ENCODE measurements at places on chromosomes 16 and 17.

GRCh38 chr17:74713171-74713755 lies 540 bp upstream of the CD300LF start:
- DNase-seq, result no peak

DNA sequence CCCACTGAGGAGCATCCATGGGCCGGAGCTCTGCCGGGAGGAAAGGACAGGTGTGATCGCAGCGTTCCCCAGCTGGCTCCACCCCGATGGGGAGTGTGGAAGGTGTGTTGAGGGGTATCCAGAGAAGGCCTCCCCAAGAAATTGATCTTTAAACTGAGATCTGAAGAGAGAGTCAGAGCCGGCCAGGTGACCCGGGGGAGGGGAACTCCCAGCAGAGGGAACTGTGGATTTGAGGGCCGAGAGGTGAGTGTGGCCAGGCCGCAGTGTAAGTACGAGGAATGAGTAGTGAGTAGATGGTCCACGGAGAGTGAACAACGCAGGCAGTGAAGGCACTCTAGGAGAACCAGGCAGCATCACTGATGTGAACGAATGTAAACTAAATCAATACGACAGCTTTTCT lies 80.2 kb downstream of the RPTOR start:
- DNase-seq, result no peak

GRCh38 chr16:69691980-69692911 lies 34.1 kb downstream of the NQO1 start:
- no peak for DNase-seq

- DNase-seq, result peak; percentile 43
Observed at GRCh38 chr16:2912330-2913199, 834 bp downstream of the FLYWCH1 start.

GRCh38 chr16:49781401-49781800 lies 74.5 kb downstream of the ZNF423 start:
- DNase-seq, result no peak

DNA sequence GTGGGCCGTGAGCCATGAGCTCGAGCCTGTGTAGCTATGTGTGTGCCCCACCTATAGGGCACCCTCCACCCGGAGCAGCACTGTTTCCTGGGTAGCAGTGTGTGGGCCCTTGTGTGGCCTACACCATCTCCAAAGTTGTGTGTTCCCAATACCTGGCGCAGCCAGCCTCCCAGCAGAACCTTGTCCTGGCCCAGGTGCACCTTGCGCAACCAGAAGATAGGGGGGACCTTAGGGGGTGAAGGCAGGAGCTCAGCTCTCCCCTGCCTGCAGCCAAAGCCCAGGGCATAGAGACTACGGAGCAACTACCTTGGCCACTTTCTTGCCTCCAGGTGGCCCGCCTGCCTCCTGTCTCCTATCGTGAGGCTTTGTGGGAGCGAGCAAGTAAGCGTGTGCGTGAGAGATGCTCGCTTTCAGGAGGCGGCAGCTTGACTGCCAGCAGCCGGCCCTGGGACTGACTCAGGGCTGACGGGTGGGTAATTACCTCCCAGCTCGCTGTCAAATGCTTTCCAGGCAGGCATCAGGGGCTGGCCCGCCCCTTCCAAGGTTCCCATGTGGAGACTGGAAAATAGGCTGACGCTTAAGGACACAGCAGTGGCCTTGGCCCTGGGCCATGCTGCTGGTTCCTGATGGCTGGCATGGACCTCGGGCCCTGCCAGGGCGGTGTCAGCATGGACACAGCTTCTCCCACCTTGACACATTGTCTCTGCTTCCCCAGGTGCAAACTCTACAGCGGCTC lies 19.0 kb downstream of the TRAF7 start:
- DNase-seq, result no peak

DNA sequence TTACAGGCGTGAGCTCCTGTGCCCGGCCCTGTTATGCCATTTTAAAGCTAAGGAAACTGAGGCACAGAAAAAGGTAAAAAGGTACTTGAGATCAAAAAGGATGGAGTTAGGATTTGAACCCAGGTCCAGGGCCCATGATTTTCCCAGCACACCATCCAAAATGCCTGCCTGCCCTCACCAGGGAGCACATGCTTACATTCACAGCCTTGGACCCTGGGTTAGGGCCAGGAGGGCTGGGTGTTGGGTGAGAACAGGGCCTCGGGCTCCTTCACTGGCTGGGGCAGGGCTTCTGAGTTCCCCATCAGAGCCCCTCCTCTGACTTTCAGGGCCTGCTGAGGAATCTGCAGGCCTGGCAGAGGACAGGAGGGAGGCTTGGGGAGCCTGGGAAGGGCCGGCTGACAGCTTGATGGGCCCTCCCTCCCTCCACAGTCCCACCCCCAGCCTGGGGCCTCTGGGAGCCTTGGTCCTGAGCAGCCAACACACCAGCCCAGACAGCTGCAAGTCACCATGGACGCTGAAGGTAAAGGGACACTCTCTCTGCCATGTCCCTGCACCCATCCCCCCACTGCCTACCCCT lies at the start of gene QPRT:
QPRT (plus strand) TSS at position 490 of the 577 bp plus-strand sequence; CDS start at position 508, 18 bp downstream.
- DNase-seq, result peak; percentile 69

GRCh38 chr16:66933776-66934137 lies 445 bp downstream of the CIAO2B start:
- DNase-seq, result no peak

GRCh38 chr17:8946476-8946875 lies 19.0 kb downstream of the PIK3R5 start:
- DNase-seq, result no peak

GRCh38 chr16:35795361-35796029 lies 2336.1 kb downstream of the TP53TG3F start:
- no peak for DNase-seq

- DNase-seq, result peak; percentile 99
Observed at GRCh38 chr17:65173284-65173793, 36.2 kb downstream of the RGS9 start.

DNA sequence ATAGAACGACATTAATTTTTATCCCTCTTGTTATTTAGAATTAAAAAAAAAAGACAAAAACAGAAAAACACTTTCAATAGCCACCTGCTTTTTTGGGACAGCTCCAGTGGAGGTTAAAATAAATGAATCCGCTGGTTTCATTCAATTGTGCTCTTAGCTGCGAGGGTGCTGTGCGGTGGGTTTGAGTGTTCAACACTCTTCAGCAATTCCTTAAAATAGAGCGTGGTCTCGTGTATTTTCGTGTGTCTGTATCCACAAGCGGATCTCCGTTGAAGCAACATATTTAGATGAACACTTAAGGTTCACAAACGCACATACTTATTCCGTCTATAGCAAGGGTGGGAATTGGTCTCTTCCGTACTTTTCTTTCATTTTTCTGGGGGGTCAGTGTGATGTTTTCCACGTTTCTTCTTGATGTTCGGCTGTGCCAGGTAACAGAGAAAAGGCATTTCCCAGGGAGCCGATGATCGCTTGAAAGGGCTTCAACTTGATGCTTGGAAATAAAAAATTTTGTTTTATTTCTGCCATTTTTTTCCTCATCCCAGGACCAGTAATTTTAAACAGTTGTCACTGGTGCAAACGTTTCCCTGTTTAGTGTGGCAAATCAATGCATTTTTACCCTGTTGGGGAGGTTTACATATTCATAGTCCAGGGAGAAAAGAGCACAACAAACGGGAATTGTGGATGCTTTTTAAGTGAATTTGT lies 297.9 kb downstream of the IRF8 start:
- no peak for DNase-seq

DNA sequence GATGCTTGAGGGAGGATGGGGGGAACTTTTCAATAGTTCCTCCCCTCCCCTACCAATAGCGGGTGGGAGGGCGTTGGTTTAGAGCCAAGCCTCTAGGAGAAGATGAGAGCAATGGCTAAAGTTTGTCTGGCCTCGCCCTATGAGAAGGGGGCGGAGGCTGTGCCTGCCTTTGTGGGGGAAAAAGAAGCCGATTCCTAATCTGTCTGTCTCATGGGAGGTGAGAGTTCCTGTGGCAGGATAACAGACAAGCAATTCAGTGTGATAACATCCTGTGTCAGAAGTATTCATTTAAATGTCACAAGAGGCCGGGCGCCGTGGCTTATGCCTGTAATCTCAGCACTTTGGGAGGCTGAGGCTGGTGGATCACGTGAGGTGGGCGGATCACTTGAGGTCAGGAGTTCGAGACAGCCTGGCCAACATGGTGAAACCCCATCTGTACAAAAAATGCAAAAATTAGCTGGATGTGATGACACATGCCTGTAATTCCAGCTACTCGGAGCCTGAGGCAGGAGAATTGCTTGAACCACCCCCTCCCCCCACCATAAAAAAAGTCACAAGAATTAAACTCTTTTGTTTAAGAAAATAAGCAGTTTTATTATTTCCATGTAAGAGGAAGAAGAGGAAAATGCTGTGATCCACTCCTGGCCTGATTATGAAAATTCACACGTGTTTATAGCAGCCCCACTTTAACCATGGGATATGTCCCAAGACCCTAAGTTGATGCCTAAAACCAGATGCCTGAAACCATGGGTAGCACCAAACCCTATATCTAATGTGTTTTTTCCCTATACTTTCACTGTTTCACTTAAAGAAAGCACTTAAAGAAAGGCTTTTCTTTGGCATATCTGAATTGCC lies 1.7 kb downstream of the SLFN5 start:
- DNase-seq, result peak; percentile 71

DNA sequence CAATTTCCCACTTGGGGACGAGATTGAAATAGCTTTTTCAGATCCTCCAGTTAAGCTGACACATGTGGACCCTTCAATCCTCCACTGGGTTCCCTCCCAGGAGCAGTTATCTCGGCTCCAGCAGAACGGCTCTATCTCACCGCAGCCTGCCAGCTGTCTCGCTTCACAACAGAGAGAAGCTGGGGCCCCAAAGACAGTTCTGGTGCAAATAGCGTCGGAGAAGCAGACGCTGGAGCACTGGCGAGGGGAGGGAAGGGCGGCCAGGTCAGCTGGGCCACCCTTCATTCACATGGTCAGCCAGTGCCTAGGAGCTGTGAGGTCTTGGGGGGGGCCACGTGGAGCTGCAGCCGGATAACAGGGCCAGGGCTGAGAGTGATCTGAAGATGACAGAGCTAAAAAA lies 141.3 kb upstream of the SDK2 start:
- no peak for DNase-seq

DNA sequence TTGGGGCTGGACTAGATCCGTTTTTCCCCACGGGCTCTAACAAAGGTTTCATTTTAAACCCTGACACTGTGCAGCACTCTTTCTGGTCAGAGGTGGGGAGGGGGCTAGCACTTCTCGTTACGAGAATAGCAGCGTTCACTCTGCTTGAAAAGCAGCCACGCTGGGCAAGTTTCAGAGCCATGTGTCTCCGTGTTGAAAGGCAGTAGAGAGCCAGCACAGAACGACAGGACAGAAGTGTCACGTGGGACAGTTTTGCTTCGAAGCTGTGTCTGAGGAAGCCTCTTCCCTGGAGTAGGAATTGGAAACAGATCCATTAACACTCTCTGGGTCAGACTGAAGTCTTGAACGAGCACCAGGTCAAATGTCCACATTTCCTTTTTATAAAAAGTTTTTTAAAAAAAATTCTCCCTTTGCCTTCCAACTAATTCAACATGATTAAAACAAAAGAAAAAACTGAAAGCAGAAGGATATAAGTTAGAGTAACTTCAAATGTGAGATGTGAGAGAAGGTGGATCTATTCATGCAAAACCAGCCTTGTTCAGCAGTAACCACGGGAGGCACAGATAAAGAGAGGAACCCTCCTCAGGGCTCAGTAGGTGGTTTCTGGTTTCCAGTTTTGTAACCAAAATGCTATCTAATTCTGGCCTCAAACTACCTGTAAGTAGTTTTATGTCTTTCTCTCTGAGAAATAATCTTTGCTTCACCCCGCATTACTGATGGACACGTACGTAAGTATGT lies 65.0 kb downstream of the SMG6 start:
- DNase-seq, result no peak

DNA sequence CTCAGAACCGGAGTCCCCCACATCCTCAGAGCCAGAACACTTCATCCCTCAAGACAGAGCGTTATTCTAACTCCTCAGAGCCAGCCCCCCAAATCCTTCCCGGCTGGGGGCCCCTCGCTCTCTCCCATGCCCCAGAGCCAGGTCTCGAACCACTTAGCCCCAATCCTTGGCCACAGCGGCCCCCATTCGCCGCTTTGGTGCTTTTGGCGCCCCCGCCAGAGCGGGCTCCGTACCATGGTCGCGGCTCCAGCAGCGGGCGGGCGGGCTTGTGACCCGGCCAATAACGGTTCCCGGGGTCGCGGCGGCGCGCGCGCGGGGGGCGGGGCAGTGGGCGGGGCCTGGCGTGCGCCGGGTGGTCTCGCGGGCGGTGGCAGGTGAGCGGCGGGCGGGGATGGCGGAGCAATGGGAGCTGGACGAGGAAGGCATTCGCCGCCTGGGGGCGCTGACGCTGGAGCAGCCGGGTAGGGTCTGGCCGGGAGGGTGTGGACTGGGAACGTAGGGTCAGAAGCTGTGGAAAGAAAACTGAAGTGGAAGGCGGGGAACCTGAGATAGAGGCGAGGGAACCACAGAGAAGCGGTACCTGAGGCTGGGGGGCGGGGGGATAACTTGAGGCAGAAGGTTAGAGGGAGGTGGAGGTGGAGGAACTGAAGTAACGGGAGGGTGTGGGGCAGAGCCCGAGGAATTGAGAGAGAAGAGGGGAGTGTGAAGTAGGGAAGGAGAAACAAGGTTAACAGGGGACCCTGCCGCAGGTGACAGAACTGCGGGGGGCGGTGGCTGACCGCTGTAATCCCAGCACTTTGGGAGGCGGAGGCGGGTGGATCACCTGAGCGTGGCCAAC lies at the start of the genes KCTD19 and LRRC36:
KCTD19 (minus strand) TSS at position 270 of the 838 bp plus-strand sequence; CDS start at position 236, 34 bp downstream.
LRRC36 (plus strand) TSS at position 344 of the 838 bp plus-strand sequence; CDS start at position 392, 48 bp downstream.
- DNase-seq, result peak; percentile 53

- DNase-seq, result no peak
Observed at GRCh38 chr17:9200699-9201359, 179.5 kb downstream of the NTN1 start.

- DNase-seq, result no peak
Observed at GRCh38 chr16:27907457-27907972, 156.0 kb downstream of the GSG1L start.

GRCh38 chr17:7439462-7440112 lies at the start of gene FGF11:
TSS of gene FGF11 (plus strand) at chr17:7439512. CDS start at chr17:7439621, 109 bp downstream.
- DNase-seq, result no peak

DNA sequence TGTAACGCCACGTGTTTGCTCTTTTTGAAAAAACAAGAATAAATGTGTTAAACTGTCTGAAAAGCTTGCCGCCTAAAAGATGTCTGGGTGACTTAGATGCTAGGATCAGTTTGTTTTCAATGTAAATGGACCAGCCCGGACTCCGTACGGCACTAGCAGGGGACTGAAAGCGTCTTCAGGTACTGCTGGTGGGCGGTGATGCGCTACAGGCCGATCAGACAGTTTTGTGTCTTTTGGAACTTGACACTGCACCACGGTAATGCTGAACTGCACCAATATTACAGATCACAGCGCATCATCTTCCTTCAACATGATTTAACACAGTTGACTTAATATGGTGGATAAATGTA lies 727 bp upstream of the MBTPS1 start:
- no peak for DNase-seq

GRCh38 chr17:20952183-20952582 lies 90.6 kb downstream of the USP22 start:
- DNase-seq, result no peak

DNA sequence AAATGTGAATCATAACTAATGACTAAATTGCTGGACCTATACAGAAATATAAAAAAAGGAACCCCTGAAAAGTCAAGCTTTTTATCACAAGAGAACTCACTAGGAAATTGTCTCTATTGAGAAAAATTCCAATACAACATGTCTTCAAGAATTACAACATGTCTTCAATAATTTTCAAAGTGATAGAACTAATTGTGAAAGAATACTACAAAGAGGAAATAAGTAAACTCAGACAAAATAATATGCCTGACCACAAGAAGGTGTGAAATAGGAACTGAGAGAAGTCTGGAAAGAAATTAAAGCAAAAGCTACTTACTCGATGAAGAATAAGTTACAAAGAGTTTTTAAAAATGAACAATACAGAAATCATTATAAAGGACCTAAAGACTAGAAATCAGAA lies 29.9 kb upstream of the OR1G1 start:
- no peak for DNase-seq

All from hematopoietic multipotent progenitor cell treated with erythropoietin and hydrocortisone succinate and interleukin-3 and kit ligand, for 8 days (in vitro differentiated cells).